Activated naive CD4-positive, alpha-beta T cell treated with anti-CD3 and anti-CD28 coated beads for 36 hours (primary cell): ENCODE measurements at places on chromosomes 5 and 9. TPM values are rescaled to one million over a fixed set of nuclear protein-coding genes. Genes with fewer than 3 reads are reported as not detected.

The FST gene
- total RNA-seq: not detected

The IFNB1 gene
- total RNA-seq: 0.57 TPM

GRCh38 chr9:114446036-114446435, 58.3 kb upstream of the AKNA start:
- H3K27me3 ChIP-seq: no peaks in the 10 kb centered on the region
- DNase-seq: no peak
- peaks cover 3% of the 10 kb centered on the region for H3K4me1 ChIP-seq
- no peak overlapping the region for H3K4me3 ChIP-seq
- no peaks in the 10 kb centered on the region for H3K36me3 ChIP-seq

The SLCO4C1 gene
- total RNA-seq: 0.07 TPM

The LHX2 gene
- total RNA-seq: not detected

The FRRS1L gene
- total RNA-seq: not detected

- no peak for DNase-seq
- no peaks in the 10 kb centered on the region for H3K27me3 ChIP-seq
- H3K4me1 ChIP-seq: no peaks in the 10 kb centered on the region
- no peak overlapping the region for H3K27ac ChIP-seq
- H3K36me3 ChIP-seq: peaks cover 5% of the 10 kb centered on the region
Observed at GRCh38 chr5:53917826-53918225, 357.4 kb downstream of the NDUFS4 start.

The WDR31 gene
- total RNA-seq: 0.81 TPM

GRCh38 chr5:148070621-148071020, 6.8 kb downstream of the SPINK5 start:
- H3K4me3 ChIP-seq: no peak overlapping the region
- H3K27ac ChIP-seq: no peak overlapping the region
- no peaks in the 10 kb centered on the region for H3K4me1 ChIP-seq
- DNase-seq: no peak

GRCh38 chr5:56440871-56441740, 208.0 kb upstream of the ANKRD55 start:
- no peak overlapping the region for H3K27ac ChIP-seq
- no peak overlapping the region for H3K4me3 ChIP-seq
- no peaks in the 10 kb centered on the region for H3K36me3 ChIP-seq
- no peak for DNase-seq
- peaks cover 6% of the 10 kb centered on the region for H3K4me1 ChIP-seq

GRCh38 chr5:168055141-168055683, 236.2 kb upstream of the WWC1 start:
- no peaks in the 10 kb centered on the region for H3K36me3 ChIP-seq
- no peaks in the 10 kb centered on the region for H3K4me1 ChIP-seq
- no peaks in the 10 kb centered on the region for H3K27me3 ChIP-seq
- H3K27ac ChIP-seq: no peak overlapping the region
- no peak overlapping the region for H3K4me3 ChIP-seq

DNA sequence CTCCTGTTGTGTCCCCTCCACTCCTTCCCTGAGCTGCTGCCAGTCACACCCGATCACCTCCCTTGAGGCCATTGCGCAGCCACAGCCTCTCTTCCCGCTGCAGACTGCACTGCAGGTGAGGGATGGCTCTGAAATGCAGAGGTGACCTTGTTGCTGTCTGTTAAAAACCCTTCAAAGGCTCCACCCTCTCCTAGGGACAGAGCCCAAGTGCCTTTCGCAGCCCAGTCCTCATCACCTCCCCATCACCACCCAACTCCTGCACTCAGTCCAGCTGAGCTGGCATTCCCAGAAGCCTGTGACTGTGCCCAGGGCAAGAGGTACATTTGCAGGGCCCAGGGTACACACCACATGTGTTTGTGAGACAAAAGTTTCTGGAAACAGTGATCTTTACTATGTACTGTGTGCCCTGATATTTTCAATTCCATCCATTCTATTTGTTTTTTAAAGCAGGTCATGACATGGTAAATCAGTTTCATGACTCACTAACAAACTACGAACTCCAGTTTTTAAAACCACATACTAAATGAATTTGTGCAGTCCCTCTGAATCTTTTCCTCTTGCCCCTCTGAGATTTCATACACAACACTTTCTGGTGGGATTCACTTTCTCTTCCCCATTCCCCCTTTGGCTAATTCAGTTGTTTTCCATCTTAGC, 73.0 kb upstream of the SPOCK1 start:
- DNase-seq: no peak
- no peak overlapping the region for H3K27ac ChIP-seq
- H3K36me3 ChIP-seq: no peaks in the 10 kb centered on the region
- no peaks in the 10 kb centered on the region for H3K4me1 ChIP-seq
- H3K4me3 ChIP-seq: no peak overlapping the region
- H3K27me3 ChIP-seq: peaks cover 6% of the 10 kb centered on the region

- H3K27ac ChIP-seq: no peak overlapping the region
- DNase-seq: no peak
- H3K36me3 ChIP-seq: peaks cover 2% of the 10 kb centered on the region
Observed at GRCh38 chr9:109986521-109986991, 206.6 kb downstream of the PALM2AKAP2 start.

GRCh38 chr5:81181576-81182316, 51.4 kb upstream of the CKMT2 start:
- no peaks in the 10 kb centered on the region for H3K27me3 ChIP-seq
- no peak for DNase-seq
- H3K27ac ChIP-seq: no peak overlapping the region
- H3K36me3 ChIP-seq: no peaks in the 10 kb centered on the region
- H3K4me1 ChIP-seq: peaks cover 2% of the 10 kb centered on the region

DNA sequence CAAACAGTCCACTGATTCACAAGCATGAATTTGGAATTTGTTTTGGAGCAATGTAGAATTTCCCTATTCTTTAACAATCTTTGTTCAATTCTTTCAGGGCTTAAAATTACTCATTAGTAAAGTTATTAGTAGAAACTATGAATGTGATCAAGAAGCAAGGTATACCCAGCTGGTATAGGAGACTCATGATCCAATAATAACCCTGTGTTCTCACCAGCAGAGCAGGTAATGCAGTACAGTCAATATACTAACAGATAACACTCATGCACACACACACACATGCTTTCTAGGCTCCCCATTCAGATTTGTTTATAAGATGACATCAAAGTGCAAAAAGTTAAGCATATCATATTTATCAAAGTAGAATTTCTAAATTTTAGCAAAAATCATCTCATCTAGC, 445.2 kb downstream of the ELAVL2 start:
- H3K27ac ChIP-seq: no peak overlapping the region
- H3K27me3 ChIP-seq: no peaks in the 10 kb centered on the region
- H3K4me1 ChIP-seq: no peaks in the 10 kb centered on the region
- no peaks in the 10 kb centered on the region for H3K36me3 ChIP-seq

DNA sequence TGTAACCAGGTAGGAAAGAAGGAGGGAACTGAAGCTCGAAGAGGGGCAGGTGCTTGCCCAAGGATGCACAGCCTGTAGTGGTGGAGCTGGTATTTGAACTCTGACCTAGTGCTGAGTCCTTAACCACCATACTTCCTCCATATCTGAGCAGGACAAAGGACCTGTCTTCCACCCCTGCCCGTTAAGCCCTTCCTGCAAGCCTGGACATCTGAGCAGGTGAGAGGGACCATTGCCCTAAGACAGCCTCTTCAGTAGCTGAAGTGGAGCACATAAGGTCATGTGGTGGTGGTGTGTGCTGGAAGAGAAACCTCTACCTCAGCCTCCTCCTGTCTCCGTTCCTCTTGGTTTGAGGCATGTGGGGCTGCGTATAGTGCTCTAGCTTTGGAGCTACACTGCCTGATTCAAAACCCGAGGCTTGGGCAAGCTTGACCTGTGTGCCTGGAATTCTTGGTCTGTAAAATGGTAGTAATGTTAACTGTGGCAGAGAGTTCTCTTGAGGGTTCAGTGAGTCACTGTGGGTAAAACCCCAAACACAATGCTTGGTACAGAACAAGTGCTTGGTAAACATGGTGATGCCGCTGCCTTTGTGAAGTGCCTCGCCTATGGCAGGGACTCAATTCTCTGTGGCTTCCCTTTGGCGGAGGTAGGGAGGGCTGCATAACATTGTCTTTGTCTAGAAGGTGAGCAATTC, 7.4 kb downstream of the GALNT10 start:
- peak; percentile 91 for DNase-seq
- H3K36me3 ChIP-seq: peaks cover 27% of the 10 kb centered on the region
- H3K27ac ChIP-seq: peak overlapping the region; percentile 86
- no peaks in the 10 kb centered on the region for H3K27me3 ChIP-seq
- H3K4me3 ChIP-seq: peak overlapping the region; percentile 58
- H3K4me1 ChIP-seq: peaks cover 67% of the 10 kb centered on the region

GRCh38 chr5:10304932-10305331, 2.8 kb downstream of the CMBL start:
- no peak overlapping the region for H3K4me3 ChIP-seq
- peaks cover 17% of the 10 kb centered on the region for H3K27me3 ChIP-seq
- H3K27ac ChIP-seq: no peak overlapping the region
- no peak for DNase-seq
- H3K4me1 ChIP-seq: peaks cover 8% of the 10 kb centered on the region

DNA sequence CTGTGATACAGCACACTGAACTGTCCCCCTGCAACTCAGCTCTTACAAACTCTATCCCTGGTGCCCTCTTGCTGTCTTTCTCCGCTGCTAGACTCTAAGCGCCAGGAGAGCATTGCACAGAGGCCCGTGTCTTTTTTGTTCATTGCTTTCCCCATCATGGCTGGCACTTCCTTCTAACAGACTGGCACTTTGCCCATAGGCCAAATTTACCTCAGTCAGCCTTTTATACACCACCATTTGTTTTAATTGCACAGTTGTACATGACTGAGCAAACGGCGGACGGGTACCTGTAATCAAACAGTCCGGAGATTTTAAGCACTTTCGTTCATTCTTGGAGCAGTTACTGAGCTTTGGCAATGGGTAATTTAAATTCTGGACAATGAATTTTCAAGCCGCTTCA, 102.2 kb upstream of the CLINT1 start:
- DNase-seq: no peak
- H3K4me1 ChIP-seq: peaks cover 3% of the 10 kb centered on the region
- no peak overlapping the region for H3K4me3 ChIP-seq
- H3K27me3 ChIP-seq: peaks cover 5% of the 10 kb centered on the region
- no peak overlapping the region for H3K27ac ChIP-seq
- no peaks in the 10 kb centered on the region for H3K36me3 ChIP-seq

The PGM5 gene
- total RNA-seq: not detected

The S1PR3 gene
- total RNA-seq: 1.4 TPM

GRCh38 chr9:101487443-101487840, 46.2 kb upstream of the RNF20 start:
- H3K4me3 ChIP-seq: no peak overlapping the region
- DNase-seq: no peak
- H3K27me3 ChIP-seq: peaks cover 52% of the 10 kb centered on the region
- no peaks in the 10 kb centered on the region for H3K36me3 ChIP-seq
- no peak overlapping the region for H3K27ac ChIP-seq

The UBE2D2 gene
- total RNA-seq: 243 TPM

DNA sequence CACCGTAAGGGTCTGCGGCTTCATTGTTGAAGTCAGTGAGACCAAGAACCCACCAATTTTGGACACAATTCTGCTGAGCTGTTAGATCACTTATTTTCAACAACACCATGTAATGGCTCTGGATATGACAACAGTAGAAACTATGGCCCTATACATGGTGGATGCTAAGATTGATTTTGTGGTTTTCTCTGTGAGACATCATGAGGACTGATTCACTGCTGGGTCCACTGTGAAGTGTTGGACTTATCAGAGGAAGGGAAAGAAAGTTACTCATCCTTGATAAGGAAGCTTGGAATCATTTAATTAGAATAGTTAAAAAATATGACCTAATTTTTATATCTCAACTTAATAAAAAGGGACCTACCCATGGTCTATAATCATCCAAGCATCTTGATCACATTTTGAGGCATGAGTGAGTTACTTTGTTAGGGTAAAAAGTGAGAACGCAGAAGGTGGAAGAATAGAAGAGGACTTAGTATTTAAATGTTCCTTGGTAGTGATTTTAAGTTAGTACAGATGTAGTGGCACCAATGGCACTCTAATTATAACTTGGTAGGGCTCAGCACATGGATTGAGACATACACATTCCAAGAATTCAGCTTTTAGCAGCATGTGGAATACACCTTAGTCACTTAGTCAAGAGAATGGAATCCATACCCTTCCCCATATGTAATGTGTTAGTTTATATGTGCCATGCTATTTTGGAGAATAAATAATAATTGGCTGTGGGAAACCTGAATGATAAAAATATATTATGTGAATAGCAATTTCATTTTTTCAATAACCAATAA, 123.5 kb upstream of the CD180 start:
- H3K4me1 ChIP-seq: no peaks in the 10 kb centered on the region
- no peak overlapping the region for H3K4me3 ChIP-seq
- H3K27me3 ChIP-seq: no peaks in the 10 kb centered on the region

The JAKMIP2 gene
- 0.17 TPM for total RNA-seq

The PCDHB11 gene
- not detected for total RNA-seq

The SLC31A2 gene
- 1.2 TPM for total RNA-seq
